ENCODE measurements at places on chromosomes 3 and 15.

GRCh38 chr3:179196700-179197099 lies 48.5 kb downstream of the PIK3CA start:
- no peak for DNase-seq

DNA sequence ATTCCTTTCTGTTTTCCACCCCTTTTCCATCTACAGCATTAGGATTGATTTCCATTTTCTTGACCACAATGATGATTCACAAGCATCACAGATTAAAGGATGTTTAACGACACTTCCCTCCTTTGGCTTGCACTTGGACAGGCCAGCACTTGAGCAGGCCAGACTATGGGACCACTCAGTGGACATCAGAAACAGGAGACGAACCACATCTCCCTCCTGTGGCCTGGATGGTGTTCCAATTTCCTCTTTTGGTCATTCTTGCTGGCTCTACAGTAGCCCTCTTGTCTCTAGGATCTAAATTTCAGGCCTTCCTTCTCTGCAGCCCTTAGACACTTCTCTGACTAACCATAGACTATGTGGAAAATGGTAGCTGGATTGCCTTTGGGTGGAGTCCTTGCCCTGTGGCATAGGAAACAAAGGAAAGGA lies 78.8 kb upstream of the BOC start:
- DNase-seq: no peak

- no peak for DNase-seq
Observed at GRCh38 chr15:30872341-30872748, 31.4 kb upstream of the FAN1 start.

- DNase-seq: no peak
Observed at GRCh38 chr15:62248277-62248984, 83.3 kb upstream of the C2CD4B start.

DNA sequence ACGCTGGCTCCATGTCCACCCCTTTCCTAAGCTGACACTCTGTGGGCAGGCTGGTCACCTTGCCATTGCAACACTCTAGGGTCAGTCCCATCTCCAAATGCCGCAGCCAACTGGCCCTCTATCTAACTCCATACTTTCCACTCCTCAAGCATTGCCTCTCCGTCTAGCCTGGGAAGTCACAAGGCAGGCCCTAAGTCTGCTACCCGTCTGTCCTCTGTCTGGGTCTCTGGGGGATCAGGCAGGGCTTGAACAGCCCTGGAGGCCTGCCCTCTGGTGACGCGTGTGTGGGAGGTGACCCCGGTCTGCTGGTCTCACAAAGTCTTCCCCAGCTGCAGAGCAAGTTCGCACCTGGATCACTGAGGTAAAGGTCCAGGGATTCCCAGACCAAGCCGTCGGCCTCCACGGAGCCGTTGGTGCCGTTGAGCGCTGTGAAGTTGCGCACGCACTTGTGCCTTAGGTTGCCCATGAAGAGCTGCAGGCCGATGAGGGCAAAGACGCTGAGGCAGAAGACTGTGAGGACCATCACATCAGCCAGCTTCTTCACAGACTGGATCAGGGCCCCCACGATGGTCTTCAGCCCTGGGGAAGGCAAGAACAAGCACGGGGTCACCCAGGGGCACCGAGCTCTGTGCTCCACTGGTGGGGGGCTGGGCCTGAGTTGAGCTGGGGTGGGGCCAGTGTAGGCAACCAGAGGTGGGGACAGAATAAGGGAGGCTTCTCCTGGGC lies 39.9 kb downstream of the SCN5A start:
- no peak for DNase-seq

- no peak for DNase-seq
Observed at GRCh38 chr3:46898321-46899150, 21.0 kb downstream of the PTH1R start.

DNA sequence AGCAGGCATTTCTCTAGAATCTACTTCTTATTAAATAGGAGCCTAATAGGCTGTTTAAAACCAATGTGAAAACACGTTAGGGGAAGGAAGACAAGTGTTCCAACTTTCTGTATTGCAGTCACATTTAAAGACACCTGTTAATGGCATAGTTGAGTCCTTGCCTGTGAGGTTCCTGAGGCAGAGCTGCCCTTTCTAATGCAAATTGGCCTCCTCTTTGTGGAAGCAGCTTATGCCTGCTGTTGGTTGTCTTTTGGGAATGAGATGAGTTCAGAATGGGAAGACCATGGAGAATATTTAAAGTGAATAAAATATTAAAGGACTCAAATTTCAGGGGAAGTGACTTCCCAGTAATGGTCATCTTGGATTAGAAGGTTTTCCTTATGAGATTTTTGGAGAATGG lies 51.2 kb downstream of the NEK11 start:
- no peak for DNase-seq

DNA sequence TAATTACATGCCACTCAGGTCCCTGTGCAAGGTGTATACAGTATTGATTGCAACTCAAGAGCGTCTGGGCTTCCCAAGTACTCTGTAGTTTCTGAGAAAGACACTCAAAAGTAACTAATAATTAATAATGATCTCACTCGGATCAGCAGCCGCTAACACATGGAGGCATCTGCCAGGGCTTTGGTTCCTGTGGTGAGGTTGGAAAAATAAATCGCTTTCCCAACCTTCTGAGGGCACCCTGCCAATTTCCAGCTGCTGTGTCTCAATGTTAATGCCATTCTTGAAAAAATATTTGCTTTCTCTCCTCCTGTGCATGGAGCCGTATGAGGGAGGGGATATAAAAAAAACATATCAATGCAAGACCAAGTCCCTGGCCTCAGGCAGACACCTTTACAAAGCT lies 116.5 kb upstream of the SLC2A2 start:
- no peak for DNase-seq

DNA sequence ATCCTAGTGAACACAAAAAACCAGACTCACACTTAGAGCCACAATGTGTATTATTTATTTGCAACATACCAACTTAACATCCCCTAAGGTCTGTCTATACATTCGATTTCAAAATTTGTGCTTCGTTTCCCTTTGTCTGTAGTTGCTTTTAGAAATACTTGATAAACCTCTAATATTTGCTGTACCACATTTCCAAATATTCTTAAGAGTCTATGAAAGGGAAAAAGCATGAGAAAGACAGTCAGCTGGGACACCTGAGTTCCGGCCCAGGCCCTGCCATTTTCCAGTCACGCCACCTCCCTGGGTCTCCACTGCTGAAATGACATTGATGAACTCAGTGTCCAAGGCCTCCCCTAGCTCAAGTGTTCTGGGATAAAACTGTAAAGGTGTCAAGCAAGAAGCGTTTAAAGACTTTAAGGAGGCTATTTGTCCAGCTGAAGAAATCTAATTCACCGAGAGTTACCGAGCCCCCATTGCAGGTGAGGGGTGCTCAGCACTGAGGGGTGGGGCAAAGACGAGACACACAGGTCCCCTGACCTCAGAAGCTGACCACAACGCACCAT lies 26.6 kb downstream of the LRRC2 start:
- DNase-seq: no peak

DNA sequence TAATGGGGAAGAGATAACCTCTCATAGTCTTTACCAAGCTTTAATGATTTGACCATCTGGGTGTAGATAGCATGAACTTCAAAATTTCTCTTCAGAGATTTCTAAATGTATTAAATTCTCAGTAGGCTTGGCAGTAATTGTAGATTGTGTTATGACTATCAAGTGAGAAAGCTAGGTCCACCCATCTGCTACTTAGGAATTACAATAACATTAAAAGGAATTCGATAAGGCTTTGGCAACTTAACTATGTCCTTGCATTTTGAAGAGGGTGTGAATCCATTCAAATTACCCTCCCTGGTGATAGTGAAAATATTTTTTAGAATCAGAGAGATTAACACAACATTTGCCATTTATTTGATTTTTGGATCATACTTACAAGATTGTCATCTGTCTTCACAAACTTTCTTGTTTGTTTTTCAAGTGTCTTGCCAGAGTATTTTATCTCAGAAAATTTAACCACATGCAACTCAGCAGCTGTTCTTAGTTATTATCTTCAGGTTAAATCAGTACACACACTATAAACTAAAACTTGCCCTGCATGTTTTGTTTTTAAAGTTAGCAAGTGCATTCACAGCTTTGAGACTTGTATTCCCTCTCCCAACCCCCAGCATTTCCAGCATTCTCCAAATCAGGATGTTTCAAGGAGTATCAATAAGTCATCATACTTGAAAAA lies 69.6 kb upstream of the COL8A1 start:
- DNase-seq: no peak

- DNase-seq: no peak
Observed at GRCh38 chr15:91294795-91295194, 194.7 kb downstream of the SV2B start.

- DNase-seq: no peak
Observed at GRCh38 chr3:123155471-123156011, 46.2 kb upstream of the SEC22A start.

- no peak for DNase-seq
Observed at GRCh38 chr15:57146506-57147201, 228.2 kb downstream of the TCF12 start.

- no peak for DNase-seq
Observed at GRCh38 chr3:9153904-9154619, 95.4 kb downstream of the SRGAP3 start.

DNA sequence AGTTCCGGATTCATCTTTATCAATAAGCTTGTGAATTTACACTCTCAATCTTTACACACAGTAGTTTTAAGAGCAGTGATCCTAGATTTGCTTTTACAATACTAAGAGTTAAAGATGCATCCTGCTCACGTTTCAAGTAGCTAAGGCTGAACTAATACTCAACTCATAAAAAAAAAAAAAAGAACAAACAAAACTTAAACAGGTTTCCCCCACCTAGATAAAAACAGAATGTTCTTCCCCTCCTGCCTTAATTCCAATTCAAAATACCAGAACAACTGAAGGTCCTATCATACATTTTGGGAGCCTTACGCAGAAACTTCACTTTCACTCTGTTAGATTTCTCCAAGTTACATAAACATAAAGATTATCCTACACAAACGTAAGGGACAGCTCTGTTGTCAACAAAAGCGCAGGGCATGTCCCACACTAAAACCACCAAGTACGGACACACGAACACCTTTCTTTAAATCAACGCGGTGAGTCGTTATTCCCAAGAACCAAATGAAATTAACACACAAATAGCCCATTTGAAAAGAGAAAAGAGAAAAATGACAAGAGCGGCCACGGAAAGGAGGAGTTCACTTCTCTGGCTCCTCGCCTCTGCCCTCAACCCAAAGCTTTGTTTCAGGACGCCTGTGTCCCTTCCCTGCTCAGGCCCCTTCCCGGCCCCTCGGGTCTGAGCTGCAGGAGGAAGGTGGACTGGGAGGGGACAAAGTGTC lies 941 bp downstream of the CBLB start:
- no peak for DNase-seq

All from activated CD8-positive, alpha-beta memory T cell treated with anti-CD3 and anti-CD28 coated beads for 4 hours (primary cell).